ENCODE measurements at places on chromosomes 1 and 21. TPM values are rescaled to one million over a fixed set of nuclear protein-coding genes. Genes with fewer than 3 reads are reported as not detected.

The FAM110D gene
- 1.1 TPM for polyA plus RNA-seq

The AGT gene
- polyA plus RNA-seq = not detected

The PDC gene
- polyA plus RNA-seq = not detected

The PCP4 gene
- not detected for polyA plus RNA-seq

The CRP gene
- not detected for polyA plus RNA-seq

The SGIP1 gene
- not detected for polyA plus RNA-seq

The TFF3 gene
- not detected for polyA plus RNA-seq

The ADORA3 gene
- polyA plus RNA-seq = not detected

The HTR6 gene
- polyA plus RNA-seq = not detected

The TTC34 gene
- polyA plus RNA-seq = 0.09 TPM

The ALX3 gene
- polyA plus RNA-seq = not detected

The SUCO gene
- 8.0 TPM for polyA plus RNA-seq

The BRDT gene
- not detected for polyA plus RNA-seq

The CYP4Z1 gene
- polyA plus RNA-seq = not detected

The TSPEAR gene
- polyA plus RNA-seq = not detected

The SH2D1B gene
- 12.3 TPM for polyA plus RNA-seq

The CREG1 gene
- polyA plus RNA-seq = 186 TPM

The LIN28A gene
- polyA plus RNA-seq = 2.4 TPM

Measured in K562 (cell line).